ENCODE measurements at places on chromosomes 1 and 21.

GRCh38 chr1:154786804-154787570, 83.1 kb downstream of the KCNN3 start:
- DNase-seq, result no peak

GRCh38 chr1:40241362-40241761, 6.4 kb upstream of the TMCO2 start:
- no peak for DNase-seq

DNA sequence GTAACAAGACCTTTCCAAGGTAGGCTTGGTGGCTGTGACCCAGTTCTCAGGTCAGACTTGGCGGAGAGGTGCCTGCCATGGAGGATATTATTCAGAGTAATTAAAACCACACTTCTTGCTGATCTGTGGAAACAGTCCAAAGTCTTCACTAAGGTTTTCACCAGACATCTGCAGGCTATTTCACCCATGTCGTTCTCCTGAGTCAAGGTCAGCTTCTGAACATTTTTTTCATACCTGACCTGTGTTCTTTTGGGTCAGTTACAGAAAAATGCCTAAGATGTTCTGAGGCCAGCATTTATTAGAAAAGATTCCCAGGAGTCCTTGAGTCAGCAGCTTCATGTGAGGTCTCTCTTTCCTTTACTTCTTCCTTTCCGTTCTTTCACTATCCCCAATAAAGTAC, 54.9 kb downstream of the RGL1 start:
- DNase-seq, result no peak

DNA sequence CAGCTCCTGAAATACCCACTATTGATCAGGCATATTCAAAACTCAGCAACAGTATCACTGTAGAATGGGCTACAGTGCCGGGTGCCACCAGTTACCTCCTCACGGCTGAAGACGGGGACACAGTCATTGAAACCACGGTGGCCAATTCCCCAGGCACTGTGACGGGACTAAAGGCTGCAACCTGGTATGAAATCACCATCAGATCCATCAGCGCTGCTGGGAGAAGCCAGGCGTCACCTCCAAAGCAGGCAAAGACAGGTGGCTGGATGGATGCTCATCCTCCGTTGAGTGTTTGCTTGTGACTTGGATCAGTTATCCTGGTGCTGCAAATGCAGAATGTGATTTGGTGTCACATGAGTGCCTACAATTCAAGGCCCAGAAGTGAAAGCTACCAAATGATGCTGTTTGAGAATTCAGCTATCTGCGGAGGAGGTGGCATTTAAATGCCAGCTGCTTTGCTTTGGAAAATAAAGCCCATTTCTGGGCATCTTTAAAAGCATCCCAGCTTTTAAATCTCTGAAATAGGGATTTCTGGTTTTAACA, 5.1 kb downstream of the FNDC7 start:
- no peak for DNase-seq

DNA sequence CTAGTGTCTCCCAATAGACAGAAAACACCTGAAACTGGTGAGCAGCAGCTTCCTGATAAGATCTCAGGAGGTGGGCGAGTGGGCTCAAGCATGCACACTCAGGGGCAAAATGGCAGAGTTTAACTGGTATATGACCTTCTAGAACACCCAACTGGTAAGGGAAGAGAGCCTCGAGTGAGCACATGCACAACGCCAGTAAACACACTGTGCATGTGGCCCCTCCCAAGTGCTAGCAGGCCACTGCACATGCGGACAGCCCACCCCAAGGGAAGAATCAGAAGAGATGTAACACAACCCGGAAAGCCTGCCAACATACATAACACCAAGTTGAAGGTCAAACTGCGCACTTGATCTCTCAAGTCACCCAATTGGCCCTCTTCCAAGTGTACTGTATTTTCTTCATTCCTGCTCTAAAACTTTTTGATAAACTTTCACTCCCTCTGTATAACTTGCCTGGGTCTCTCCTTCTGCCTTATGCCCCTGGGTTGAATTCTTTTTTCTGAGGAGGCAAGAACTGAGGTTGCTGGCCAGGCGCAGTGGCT, 138.2 kb downstream of the GLUL start:
- no peak for DNase-seq

DNA sequence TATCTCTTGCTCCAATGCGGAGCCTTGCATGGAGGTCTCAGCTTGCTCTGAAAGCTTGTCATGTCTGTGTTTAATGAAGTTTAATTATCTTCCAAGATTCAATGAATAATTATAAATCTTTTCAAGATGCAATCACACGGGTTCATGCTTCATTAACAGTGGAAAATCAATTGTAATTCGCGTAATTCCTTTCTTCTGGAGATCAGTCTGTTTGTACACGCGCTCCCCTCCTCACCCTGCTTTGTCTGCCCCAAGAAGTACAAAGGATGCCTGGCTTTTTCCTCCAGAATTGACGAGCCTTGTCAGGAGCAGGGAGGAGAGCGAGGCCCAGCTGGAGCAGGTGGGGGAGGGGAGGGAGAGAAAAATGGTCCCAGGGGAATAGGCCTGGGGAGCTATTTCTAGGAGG, 65.0 kb upstream of the DISP3 start:
- DNase-seq, result no peak

GRCh38 chr1:173257805-173258204, 50.7 kb upstream of the TNFSF4 start:
- no peak for DNase-seq

DNA sequence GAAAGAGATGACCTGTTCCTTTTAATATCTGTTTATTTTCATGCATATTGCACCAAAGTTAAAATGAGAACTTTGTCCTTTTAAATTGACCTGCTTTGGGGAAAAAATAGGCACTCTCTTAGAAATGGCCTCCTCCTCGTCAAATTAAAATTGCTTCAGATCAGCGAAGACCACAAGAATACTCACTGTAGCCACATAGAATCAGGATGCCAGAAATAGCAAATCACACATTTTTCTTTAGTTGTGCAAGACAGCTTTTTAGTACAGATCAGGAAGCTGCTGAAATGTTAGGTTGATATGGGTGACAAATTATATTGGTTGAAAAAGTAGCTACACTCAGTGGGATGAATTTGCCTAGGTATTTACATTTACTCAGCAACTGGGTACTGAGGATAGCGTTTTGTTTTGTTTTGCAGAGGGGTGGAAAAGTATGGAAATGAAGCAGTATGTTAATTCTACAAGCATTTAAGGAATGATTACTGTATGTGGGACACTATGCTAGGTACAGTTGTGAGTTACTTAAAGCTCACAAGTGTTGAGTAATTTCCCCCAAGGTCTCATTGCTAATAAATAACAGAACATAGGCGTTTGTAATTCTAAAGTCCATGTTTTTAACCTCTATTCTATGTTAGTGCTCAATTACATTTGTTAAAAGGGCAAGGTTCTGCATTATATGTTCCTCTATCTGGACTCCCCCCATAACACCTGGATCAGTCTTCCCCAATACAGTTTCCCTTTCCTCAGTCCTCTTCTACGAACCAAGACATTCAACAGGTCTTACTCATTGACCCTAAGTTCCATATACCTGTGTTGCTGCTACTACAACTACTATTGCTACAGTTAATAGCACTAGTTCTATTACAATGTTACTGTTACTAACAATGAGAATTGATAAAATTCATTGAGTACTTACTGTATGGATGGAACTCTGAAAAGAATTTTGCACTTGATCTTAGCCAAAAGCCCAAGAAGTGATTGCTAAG, 99.4 kb upstream of the S1PR1 start:
- no peak for DNase-seq

- no peak for DNase-seq
These were observed 1.2 kb downstream of the EFNA1 start for GRCh38 chr1:155128755-155129473.

DNA sequence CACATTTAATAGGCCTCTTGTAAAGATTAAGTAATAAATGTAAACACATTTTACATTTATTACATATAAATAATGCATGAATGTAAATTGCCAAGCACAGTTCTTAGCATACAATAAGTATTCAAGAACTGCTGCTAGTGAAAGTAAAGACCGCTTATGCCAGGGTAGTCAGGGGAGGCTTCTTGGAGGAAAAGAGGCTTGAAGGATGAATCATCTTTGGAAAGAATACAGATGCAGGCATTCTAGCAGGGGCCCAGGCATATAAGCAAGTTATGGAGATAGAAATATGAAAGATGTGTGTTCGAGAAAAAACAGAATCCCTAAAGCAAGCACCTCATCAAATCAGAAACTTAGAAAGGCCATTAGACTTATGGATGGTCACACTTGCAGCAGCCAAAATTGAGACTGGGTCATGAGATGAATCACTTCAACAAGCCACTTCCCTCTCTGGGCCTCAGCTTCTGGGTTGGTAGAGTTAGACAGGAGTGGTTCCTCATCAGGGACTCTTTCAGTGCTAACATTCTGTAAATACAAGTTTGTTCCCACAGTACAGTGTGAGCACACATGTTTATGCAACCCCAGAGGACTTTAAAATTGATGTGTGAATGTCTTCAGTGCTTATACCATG, 79.8 kb upstream of the ROR1 start:
- no peak for DNase-seq

- no peak for DNase-seq
These were observed 42.5 kb upstream of the POFUT2 start for GRCh38 chr21:45330075-45330781.

DNA sequence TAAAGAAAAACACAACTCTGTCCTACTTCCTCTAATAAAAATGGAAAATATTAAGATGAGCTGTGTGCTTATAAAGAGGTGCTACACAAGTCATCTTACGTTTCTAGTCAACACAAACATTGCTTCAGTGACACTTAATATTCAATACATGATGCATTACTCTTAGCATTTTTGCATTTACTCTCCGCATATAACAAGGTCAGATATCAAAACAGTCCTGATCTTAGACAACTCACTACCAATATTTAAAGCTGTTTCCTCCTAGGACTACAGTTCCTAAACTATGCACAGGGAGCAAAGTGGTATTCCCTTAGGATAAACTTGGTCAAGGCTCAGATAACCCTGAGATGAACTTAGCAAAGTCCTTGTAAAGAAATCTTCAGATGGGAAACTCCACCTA, 12.3 kb downstream of the RIT1 start:
- DNase-seq, result no peak

DNA sequence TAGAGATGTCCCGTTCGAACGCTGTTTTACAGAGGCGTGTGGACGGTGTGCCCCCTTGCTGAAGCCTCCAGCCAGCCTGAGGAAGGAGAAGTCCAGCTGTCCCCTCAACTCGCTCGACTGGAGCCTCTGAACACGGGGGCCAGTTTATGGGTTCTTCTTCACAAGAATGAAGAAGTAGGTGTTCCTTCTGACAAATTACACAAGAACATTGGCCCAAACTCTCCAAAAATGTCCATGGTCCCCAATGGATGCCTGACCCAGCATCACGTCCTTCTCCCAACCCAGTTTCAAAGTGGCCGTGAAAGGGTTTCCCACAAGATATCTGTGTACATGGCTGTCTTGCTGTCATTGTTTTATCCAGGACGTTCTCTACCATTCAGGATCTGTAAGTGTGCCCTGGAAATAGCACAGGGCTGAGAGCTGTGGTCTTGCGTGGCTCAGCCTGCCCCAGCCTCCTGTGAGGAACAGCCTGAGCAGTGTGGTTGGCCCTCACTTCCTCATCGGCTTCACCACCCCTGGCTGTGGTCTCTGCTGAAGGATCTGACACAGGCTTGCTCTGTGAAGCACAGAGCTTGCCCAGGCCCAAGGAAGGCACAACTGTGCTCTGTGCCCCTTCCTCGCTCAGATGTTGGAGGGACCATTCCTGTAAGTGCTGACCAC, 1.0 kb upstream of the S100B start:
- DNase-seq, result no peak

DNA sequence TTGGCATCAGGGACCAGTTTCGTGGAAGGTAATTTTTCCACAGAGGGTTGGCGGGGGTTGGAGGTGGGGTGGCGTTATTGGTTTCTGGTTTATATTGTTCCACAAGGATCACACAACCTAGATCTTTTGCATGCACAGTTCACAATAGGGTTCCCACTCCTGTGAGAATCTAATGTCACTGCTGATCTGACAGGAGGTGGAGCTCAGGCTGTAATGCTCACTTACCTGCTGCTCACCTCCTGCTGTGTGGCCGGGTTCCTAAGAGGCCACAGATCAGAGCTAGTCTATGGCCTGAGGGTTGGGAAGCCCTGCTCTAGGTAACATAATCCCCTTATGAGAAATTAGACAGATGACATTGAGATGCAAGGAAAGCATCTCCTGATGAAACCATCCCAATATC, 12.6 kb downstream of the GBP5 start:
- DNase-seq, result no peak

GRCh38 chr1:36155408-36156328, at the start of gene MAP7D1:
TSS of gene MAP7D1 (plus strand) at chr1:36156160. CDS start at chr1:36156418, 258 bp downstream.
- DNase-seq, result peak; percentile 81

DNA sequence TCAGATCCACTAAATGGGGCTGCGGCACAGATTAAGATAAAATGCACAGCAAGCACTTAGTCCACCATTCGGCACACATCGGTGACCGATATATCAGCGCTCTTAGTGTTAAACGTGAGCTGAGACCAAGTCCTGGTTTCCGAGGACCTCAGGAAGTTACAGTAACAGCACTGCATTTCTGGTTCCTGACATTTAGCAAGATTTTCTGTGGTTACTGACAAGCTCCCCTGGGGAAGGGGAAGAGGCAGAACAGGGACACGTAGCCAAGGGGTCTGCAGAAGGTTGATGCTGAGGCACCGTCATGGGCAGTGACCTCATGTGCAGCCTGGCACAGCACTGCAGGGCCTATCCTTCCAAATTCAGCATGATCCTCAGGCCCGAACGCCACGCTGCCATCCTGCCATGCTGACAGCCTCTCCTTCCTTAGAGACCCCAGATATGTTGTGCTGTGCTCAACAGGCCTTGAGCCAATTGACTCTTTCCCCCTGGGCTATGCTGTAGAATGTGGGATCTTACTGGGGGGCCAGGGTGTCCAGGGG, 13.4 kb upstream of the PEF1 start:
- DNase-seq, result no peak

DNA sequence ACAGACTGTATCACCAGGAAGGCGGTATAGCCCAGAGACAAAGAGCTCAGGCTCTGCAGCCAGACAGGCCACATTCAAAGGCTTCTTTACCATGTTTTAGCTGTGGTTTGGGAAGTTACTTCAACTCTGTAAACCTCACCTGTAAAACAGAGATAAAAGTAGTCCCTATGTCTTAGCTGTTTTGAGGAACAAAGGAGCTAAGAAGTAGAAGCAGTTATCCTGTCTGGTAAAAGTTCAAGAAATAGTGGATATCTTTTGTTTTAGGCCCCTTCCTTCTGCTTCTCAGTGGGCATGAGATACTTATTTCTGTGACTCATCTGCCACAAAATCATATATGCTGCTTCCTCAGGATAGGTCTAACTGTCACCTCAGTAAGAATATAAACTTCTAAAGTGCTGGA, 6.5 kb downstream of the CD34 start:
- DNase-seq, result no peak

DNA sequence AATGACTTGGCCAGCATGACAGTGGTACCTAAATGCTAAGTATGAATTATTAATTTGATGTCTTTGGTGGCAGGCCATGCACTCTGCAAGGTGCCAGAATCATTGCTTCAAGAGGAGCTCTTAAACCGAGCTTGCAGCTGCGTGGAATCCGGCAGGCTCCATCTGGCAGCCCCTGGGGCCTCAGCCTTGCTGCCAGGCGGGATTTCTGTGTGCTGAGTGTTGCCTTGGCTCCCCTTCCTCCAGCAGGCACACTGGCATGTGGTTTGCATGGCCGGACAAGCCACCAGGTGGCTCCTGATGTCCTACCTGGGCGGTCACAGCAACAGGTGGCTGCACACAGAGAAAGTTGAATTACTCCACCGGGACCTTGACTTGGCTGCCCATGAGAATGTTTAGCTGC, 155.4 kb downstream of the URB2 start:
- no peak for DNase-seq

GRCh38 chr1:151251656-151252470, 2.7 kb upstream of the PSMD4 start:
- peak; percentile 23 for DNase-seq

- DNase-seq, result no peak
These were observed 5.1 kb upstream of the FOXJ3 start for GRCh38 chr1:42340093-42340492.

All from activated T-cell treated with anti-CD3 and anti-CD28 coated beads for 48 hours (primary cell).